ENCODE measurements at places on chromosomes 3 and 15. TPM values are rescaled to one million over a fixed set of nuclear protein-coding genes. Genes with fewer than 3 reads are reported as not detected.

KBTBD13 gene
- total RNA-seq, result not detected

RBP2 gene
- not detected for total RNA-seq

LDHAL6B gene
- not detected for total RNA-seq

CDCP1 gene
- total RNA-seq, result 10.0 TPM

WDR5B gene
- 3.8 TPM for total RNA-seq

GOLGA6B gene
- total RNA-seq, result 0.06 TPM

ILDR1 gene
- not detected for total RNA-seq

EIF4E3 gene
- 4.0 TPM for total RNA-seq

SAXO2 gene
- total RNA-seq, result 2.2 TPM

TLR9 gene
- 0.02 TPM for total RNA-seq

GOLGA8G gene
- not detected for total RNA-seq

ADGRG7 gene
- total RNA-seq, result not detected

CLEC3B gene
- total RNA-seq, result 0.13 TPM

TMEM43 gene
- 150 TPM for total RNA-seq

SCAANT1 gene
- not detected for total RNA-seq

CXCR6 gene
- total RNA-seq, result not detected

B2M gene
- 472 TPM for total RNA-seq

NBEAL2 gene
- total RNA-seq, result 77.0 TPM

DAZL gene
- total RNA-seq, result not detected

NLGN1 gene
- not detected for total RNA-seq

WNT5A gene
- total RNA-seq, result 1.2 TPM

ERC2 gene
- not detected for total RNA-seq

PTX3 gene
- total RNA-seq, result 1.8 TPM

CCDC39 gene
- not detected for total RNA-seq

NANOGP8 gene
- total RNA-seq, result not detected

IMPG2 gene
- 0.01 TPM for total RNA-seq

TRPM1 gene
- not detected for total RNA-seq

CELF6 gene
- total RNA-seq, result 0.12 TPM

RAB6B gene
- 2.4 TPM for total RNA-seq

GPR149 gene
- not detected for total RNA-seq

AZI2 gene
- 42.2 TPM for total RNA-seq

POTEB gene
- total RNA-seq, result not detected

CTNNB1 gene
- 169 TPM for total RNA-seq

ADAMTSL3 gene
- 0.22 TPM for total RNA-seq

SCN5A gene
- total RNA-seq, result 1.6 TPM

ZNF80 gene
- not detected for total RNA-seq

Measured in A549 treated with Hydrocortisone at 1 μM for 4 hours (cell line).